ENCODE measurements at places on chromosomes 6 and 20.

DNA sequence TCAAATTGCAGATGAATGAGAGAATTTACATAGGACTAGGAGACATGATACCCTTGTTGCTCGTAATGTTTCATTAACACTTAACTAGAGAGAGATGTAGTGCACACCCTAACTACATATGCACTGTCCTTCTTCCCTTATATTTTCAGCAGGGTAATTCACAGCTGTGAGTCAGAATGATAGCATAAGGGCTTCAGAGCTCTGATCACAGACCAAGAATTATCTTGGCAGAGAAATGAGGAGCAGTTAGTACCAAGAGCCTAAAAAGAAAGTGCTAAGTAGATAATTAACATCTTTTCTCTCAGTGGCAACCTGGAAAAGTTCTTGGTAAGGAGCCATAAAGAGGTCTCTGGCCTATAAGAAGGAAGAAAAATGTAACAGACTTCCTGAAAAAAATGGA is 35.8 kb downstream of the GRIK2 start:
- no peak for DNase-seq

- no peak for DNase-seq
Measured at GRCh38 chr20:3710011-3710466, 2.4 kb downstream of the SIGLEC1 start.

DNA sequence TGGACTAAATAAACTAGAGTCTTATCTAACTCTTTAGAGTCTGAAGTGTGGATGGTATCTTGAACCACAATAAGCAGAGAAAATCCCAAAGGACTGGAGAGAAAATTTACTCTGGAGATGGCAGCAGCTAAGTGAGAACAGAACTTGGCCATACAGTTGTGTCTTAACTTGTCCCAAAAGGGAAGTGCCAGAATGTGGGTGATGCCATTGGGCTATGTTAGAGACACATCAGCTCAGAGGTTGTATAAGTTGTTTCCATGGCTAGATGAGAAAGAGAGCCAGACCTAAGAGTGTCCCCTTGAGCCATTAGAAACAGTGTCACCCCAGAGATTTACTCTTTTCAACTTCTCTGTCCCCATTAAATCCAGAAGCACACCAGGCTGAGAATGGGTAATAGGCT is 36.2 kb downstream of the FOXO3 start:
- no peak for DNase-seq

DNA sequence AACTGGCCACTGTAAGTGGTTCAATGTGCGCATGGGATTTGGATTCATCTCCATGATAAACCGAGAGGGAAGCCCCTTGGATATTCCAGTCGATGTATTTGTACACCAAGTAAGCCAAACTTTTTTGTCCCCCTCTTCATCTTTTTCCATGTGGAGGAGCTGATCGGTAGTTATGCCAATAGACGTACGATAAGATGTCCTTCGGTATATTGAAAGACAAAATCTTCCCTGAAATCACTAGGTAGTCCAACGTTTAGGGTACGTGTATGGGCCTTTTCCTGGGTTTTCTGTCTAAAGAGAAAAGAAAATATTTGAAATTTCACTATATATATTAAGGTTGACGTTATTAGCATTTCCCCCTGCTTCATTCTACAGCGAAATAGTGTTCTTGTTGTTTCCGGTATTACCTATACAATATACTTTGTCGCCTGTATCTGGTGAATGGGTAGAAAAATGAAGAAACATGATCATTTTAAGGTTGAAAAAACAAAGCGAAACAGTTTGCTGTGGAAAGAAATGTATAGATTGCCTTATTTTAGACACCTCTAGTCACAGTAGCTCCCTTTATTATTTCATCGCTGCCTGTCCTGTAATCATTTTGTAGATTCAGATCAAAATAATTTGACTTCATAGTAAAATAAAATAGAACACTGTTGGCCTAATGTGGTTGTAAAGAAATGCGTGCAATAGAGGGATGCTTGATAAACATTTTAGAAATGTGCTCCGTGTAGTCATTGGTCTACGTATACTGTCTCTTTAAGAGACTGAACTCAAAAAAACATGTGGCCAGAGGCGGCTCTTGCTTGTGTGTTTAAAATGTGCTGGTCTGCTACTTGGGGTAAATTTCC is 1.5 kb downstream of the LIN28B start:
- DNase-seq, result no peak

DNA sequence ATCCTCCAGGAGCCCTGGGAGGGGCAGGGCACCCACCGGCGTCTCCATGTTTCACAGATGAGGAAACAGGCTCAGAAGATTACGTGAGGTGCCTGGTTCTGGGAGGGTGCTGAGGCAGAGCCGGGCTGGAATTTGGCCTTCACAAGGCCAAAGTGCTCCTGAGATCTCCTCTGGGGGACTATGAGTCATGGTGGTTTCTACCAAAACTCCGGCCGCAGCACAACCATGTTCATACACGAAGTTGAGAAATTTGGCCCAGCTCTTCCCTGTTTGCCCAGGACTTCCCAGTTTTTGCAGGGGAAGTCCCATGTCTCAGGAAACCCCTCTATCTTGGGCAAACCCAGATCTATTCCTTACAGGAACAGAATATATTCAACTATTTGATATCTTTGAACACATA is 172.9 kb upstream of the CDYL start:
- DNase-seq, result no peak

DNA sequence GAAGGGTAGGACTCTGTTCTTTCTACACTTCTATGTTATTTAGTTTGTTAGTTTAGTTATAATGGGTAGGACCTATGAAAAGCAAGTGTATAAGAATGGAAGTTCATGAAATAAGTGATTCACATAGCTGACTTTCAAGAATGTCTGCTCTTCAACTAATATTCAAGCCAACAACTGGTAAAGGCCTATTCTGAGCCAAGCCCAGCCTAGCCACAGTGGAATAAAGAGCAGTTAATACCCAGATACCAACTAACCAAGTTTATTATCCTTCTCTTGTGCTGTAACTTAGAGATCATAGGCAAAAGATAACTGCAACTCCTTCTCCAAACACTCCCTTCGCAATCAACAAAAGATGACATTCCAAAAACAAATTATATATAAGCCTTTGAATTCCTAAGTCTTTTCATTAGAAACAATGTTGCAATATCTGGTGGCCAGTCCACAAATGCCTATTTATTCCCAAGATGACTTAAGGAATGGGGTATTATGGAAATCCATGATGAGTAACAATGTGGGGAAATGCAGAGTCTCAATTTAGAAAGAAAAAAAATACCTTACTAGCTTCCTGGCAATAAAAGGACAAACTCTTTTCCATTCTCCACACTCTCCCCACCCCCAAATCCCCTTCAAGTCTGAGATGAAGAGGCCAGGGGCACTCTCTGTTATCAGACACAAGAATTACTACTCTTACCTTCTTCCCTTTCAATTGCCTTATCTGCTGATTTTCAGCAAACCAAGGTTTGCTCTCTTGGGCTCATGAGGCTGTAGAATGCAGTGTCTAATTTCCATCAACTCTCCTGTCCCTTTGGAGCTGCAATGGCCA is 27.4 kb downstream of the BTBD9 start:
- DNase-seq, result no peak

- DNase-seq, result no peak
Measured at GRCh38 chr20:47905628-47906347, 120.5 kb upstream of the SULF2 start.

GRCh38 chr6:66161546-66162108 is 454.6 kb upstream of the EYS start:
- DNase-seq, result no peak

DNA sequence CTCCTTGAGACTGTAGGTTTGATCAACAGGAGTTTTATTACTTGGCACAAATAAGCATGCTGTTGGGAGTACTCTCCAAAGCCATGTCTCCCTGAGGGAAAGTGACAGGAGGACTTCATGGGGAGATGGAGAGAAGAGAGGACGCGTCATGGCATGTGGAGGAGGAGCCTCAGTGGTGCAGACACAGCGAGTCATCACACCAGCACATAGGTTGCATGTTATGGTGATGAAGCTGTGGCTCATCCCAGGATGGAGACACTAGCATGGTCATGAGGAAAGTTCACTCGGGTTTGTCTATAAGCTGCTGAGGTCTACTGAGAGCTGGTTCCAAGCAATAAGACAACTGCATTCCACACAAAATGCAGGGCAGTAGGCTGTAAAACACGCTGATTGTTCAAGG is 13.2 kb upstream of the SSTR4 start:
- no peak for DNase-seq

DNA sequence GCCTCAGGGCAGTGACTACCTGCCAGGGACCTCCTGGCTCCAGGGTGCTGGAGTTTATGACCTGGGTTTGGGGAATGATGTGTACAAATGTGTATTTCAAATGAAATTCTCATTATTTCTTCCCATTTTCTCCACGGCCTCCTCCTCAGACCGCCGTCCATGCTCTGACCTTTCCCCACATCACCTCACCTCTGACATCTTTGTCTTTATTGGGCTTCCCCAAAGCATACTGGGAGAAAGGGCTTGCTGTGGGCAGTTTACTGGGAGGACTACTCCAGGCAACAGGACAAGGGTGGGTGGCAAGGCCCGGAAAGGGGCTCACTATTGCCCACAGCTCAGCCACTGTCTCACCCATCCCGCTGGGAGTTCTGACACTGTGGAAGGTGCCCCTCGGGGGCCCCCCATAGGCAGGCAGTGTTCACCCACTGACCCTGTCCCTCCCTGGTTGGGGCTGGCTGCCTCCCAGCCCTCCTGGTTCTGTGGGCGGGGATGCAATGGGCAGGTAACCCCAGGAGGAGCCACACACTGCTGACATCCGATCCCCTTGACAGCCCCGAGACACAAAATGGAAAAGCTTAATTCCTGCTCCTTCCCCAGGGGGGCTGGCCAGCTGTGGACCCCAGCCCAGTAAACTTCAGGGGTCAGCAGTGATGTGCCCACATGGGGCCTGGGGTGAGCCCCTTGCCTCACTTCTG is 39.8 kb upstream of the CST7 start:
- DNase-seq, result no peak

DNA sequence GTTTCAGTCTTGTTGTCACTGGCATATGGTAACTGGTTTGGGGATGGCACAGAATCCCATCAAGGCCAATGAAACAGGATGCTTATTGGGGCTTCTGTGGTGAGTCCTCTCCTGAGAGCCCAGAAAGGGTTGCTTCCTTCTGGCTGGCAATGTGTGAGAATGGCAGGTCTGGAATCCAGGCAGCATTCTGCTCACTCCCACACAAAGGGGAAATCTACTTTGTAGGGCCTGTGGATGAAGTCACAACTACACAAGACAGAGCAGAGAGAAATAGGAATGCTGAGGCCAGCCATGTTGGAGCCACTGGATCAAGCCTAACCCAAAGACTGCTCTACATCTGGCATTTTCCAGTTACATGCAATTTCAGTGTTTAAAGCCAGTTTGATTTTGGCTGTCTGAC is 15.7 kb downstream of the PLAGL2 start:
- no peak for DNase-seq

GRCh38 chr20:37288091-37288490 is 1.4 kb upstream of the MANBAL start:
- no peak for DNase-seq

GRCh38 chr6:22513667-22514066 is 55.7 kb upstream of the HDGFL1 start:
- no peak for DNase-seq

GRCh38 chr6:116111552-116112528 is 11.2 kb downstream of the NT5DC1 start:
- no peak for DNase-seq
